Left lobe of liver (tissue), 2 donors: ENCODE measurements at places on chromosomes 7 and 10.

- no peak for DNase-seq
Observed at GRCh38 chr10:32950591-32951108, 7.4 kb downstream of the ITGB1 start.

DNA sequence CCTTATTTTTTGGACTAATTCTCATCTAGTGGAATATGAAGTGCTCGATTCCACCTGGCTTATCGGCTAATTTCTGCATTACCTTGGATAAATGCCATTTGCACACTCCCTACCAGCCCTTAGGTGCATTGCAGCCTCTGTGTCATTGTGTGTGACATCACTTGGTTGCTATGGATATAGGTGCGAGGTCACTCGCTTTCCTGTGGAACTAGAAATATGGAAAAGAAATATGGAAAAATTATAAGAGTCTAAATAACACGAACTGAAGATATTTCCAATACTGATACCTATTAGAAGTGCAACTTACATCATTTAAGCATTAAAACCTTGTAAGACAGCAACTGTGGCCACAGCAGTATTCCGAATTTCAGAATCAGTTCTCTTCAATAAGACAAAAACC lies 2.0 kb downstream of the YWHAG start:
- DNase-seq, result no peak

DNA sequence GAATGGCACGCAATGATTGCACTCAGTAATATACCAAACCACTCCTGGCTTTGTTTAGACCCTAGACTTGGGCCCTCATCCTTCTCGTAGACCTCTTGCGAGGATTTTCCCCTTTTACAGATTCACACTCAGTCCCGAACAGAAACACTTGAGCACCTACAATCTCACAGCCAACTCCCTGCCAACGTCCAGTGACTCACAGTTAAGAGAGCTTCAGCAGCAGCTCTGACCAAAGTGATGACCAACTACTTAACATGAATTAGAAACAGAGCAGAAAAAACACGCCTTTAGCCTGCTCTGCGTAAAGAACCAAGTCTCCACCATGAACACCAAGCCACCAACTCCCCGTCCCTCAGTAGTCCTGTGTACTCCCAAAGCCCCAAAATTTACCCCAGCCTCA lies 2.2 kb downstream of the DNAJC30 start:
- no peak for DNase-seq

- DNase-seq, result no peak
Observed at GRCh38 chr10:67607472-67607871, 88.5 kb downstream of the CTNNA3 start.

- no peak for DNase-seq
Observed at GRCh38 chr10:69696073-69696731, 66.2 kb downstream of the FAM241B start.

GRCh38 chr7:143516981-143517380 lies 39.3 kb downstream of the TAS2R41 start:
- no peak for DNase-seq

- no peak for DNase-seq
Observed at GRCh38 chr10:58064714-58065528, 202.8 kb downstream of the IPMK start.

DNA sequence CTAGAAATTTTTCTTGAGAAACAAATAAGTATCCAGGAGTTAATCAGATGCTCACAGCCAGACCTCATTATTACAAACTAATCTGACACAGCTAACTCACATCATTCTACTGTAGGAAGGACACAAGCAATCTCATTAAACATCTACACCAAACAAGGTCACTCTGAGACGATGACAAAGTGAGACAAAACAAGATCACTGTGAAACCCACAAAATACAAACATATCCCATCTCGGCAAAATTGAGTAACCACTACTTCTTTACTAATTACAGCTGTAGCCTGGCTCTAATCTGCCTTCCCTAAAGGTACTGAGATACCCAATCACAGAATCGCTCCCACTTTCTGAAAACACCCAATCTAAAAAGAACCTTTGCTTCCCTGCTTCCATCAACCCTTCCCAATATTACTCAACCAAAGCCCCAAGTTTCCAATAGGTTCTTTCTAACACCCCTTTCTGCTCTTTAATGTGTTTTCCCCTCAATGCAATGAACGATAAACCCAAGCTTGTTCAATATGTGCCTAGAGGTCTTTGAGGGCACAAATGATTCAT lies 26.9 kb downstream of the CCDC6 start:
- no peak for DNase-seq

DNA sequence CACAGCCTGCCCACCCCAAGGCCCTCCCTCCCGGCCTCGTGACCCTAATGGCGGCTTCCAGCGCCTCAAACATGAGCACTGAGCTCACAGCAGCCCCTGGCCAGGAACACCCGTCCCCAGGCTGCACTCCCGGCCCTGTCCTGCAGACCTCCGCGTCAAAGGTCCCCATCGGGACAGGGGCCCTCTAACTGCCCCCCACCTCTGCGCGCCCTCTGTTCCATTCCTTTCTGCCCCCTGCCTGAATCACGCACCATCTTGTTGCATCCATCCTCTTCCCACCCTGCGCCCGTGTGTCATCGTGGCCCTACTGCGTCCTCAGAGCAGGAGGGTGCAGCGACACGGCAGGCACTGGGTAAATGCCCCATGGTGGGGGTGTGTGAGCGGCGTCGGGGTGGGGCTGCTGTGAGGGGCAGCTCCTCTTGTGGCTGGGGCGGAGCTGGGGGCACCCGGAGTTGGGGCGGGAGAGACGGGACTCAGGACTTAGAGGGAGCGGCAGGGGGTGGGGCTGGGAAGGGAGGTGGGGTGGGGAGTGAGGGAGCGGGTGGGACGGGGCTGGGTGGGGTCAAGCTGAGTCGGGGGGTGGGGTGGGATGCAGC lies 13.4 kb downstream of the SLC29A4 start:
- no peak for DNase-seq

DNA sequence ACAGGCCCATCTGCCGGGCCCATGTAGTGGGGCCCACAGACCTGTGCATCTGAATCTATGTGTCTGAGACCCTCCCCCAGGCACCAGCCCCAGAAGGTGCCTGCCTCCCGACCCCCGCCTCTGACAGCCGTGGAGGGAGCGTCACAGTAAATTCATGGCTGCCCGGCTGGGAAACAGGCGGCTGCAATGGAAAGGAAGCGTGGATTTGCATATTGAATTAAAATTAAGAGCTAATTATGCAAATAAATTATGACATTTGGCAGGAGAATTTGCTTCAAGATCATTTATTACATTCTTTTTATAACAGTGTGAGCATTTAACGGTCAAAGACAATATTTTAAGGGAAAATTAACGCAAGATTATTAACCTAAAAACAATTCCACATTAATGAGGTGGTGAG lies 92.3 kb downstream of the HIF1AN start:
- no peak for DNase-seq

DNA sequence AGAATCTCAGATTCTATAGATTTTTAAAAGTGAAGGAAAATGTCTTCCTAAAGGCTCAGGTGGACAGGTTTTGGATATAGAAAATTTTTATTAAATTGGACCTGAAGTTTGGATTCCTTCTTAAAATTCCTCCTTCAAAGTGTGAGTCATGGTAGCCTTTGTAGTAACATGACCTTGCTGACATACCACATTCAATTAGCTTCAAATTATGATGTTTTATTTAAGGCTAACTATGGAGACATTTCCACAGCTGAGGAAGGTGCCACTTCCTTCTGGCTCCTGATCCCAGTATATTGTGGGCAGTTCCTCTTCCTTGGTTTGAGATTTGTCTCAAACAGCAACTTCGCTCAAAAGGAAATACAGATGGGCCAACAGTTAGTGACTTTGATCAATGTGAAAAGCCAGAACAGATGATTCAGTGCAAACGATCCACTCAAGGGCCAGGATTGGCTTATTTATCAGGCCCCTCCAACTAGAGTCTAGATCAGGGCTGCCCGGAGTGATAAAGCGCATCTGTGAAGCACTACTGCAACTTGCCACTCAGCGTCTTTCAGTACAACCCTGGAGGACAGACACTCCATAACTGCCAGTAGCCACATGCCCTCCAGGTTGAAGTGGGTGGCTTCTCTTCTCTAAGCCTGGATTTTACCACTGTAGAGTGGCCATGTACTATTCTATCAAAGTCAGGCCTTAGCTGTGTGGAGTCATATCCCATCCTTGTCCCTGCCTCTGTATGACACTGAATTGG lies 573.5 kb downstream of the KIF20B start:
- DNase-seq, result no peak

- no peak for DNase-seq
Observed at GRCh38 chr7:32062150-32062549, 8.1 kb downstream of the PDE1C start.

- no peak for DNase-seq
Observed at GRCh38 chr10:51707392-51707791, 8.0 kb upstream of the CSTF2T start.

GRCh38 chr10:28312572-28312971 lies 9.7 kb upstream of the MPP7 start:
- no peak for DNase-seq

GRCh38 chr7:2687338-2687869 lies 598 bp upstream of the AMZ1 start:
- no peak for DNase-seq

DNA sequence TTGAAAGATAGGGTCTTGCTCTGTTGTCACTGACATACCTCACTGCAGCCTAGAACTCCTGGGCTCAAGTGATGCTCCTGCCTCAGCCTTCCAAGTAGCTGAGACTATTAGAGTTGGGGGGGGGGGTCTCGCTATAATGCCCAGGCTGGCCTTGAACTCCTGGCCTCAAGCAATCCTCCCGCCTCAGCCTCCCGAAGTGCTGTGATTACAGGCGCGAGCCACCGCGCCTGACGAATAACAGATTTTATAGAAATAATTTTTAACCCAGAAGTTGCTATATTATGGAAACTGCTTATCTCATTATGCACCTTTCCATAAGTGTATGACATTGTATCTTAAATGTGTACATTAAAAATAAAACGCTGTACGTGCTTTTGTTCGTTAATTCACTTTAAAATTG lies 846 bp downstream of the ANKRD26 start:
- no peak for DNase-seq

GRCh38 chr10:3067118-3067858 lies at the start of gene PFKP:
TSS of gene PFKP (plus strand) at chr10:3067548. CDS start at chr10:3067596, 48 bp downstream.
- no peak for DNase-seq

- DNase-seq, result no peak
Observed at GRCh38 chr7:29217113-29217512, 22.5 kb downstream of the CHN2 start.

DNA sequence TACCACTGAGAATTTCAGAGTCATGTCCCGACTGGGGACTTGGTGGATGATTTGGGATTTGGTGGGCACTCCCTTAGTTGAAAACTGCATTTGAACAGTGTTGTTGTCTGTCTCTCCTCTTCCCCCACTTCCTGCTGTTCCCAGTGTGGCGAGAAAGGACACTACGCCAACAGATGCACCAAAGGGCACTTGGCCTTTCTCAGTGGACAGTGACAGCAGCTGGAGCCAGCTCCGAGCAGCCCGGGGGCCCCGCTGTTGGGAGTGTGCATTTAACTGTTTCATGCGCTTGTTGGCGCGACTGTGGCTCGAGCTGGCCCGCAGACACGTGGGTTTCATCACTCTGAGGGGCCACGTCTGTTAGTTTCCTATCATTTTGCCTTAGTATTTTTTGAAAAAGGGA lies 9.7 kb downstream of the ATP5MF start:
- DNase-seq, result no peak

DNA sequence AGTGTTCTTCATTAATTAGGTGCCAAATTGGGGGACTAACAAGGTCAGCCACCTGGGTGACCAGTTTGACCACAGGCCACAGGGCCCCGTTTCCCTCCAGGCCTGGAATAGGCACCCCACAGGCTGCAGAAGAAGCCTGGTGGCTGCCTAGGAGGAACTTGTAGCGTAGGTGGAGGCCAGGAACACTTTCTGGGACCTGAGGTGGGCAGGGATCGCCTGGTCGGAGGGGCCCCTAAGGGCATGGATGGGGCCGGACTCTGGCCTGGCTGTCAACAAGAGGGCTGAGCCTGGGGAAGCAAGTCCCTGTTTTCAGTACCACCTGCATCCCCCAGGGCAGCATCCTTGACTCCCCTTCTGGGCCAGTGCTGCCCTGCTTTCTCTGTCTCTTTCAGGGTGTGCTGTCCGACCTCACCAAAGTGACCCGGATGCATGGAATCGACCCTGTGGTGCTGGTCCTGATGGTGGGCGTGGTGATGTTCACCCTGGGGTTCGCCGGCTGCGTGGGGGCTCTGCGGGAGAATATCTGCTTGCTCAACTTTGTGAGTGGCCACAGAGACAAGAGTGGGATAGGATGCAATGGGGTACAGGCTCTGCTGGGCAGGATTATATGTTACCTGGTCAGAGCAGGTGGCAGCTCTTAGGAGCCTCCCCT lies 30.7 kb upstream of the SH2D4B start:
- DNase-seq, result no peak

GRCh38 chr7:120961638-120962173 lies 11.1 kb downstream of the ING3 start:
- DNase-seq, result no peak

GRCh38 chr7:93015779-93016481 lies 101.8 kb downstream of the SAMD9 start:
- DNase-seq, result no peak

- no peak for DNase-seq
Observed at GRCh38 chr10:70987396-70988130, 99.2 kb upstream of the PCBD1 start.

DNA sequence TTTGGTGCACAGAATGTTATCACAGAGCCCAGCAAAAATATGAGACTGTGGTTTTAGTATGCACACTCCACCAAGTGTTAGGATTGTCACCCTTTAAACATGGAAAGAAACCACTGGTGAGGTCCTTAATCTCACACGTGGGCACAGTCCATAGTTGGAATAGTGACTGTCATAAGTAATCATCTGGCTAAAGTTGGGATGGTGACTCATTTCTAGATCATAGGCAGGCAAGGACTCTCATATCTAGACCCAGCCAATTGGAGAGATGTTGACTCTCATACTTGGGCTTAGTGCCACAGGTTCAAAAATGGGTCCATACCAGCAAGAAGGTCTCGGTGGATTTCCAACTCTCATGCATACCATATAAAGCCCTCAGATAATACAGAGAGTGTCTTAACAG lies 39.6 kb upstream of the ZNF680 start:
- no peak for DNase-seq

DNA sequence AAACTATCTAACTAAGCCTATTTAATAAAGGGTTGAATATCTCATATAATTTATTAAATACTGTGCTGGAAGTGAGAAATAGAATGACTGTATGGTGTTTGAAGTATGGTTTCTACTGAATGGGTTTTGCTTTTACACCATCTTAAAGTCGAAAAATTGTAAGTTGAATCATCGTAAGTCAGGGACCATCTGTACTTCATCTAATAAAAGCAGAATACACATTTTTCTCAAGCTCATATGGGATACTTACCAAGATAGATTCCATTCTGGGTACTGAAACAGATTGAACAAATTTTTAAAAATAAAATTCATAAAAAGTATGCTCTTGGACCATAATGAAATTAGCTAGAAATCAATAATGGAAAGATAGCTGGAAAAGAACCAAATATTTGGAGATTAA lies 285.4 kb downstream of the CXCL12 start:
- no peak for DNase-seq
